IMR-90 (cell line): ENCODE measurements at places on chromosomes 7 and 10.

DNA sequence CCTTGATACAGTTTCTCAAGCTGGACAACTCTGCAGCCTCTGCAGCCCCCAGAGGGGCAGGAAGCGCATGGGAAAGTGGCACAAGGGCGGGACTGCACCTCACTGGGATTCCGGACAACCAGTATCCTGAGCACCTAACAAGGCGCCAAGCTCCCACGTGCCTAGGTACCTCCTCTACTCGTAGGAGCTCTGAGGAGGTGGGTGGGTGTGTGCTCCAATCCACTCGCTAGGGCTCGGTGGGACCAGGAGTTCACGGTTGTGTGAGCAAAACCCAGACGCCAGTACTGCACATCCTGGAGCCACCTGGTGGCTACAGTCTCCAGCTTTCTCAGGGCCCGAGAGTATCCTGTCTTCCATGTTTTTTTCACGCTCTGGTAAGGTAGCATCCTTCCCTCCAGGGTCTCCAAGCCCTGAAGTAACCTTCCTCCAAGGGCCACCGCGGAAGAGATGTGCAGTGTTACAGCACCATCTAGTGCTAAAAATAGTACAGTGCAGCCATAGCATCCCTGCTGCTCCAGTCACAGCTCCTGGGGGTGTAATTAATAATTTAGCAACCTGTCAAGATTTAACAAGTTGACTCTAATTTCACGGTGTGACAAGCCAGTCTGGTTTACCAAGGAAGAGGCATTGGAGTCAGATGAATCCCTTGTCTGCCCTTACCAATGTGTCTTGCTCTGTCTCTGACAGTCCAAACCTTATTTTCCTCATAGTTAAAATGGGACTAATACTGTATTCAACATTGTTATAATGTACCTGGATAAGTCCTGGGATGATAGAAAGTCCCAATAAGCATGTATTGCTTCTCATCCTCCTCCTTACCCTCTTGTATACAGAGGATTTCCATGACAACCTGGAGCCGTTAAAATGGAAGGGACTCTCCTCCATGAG lies 70.4 kb downstream of the HERPUD2 start:
- DNase-seq: peak; percentile 29

DNA sequence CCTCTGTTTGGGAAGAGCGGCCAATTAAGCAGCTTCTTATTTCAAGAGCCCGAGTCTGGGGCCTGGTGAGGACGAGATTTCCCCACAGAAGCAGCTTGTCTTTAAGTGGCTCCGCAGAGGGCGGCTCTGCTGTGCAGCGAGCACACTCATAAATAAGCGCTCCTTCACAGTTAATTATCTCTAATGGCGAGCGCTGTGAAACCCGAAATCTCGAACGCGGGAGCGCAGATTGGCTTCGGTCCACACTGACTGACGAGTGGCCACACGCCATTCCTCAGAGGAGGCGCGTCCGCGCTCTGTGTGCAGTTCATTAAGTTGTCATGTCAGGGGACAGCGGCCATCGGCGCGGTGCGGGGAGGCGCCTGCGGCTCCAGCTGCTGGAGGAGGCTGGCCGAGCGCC lies 560.9 kb downstream of the DNAJB6 start:
- DNase-seq: no peak

GRCh38 chr7:86904949-86905834 lies 154.3 kb downstream of the ELAPOR2 start:
- DNase-seq: peak; percentile 10

- no peak for DNase-seq
Observed at GRCh38 chr7:20153567-20153966, 63.6 kb downstream of the MACC1 start.

GRCh38 chr7:134452419-134452838 lies 6.5 kb downstream of the AKR1B1 start:
- DNase-seq: no peak

- no peak for DNase-seq
Observed at GRCh38 chr10:132538790-132539421, 1.3 kb downstream of the INPP5A start.

GRCh38 chr7:154380771-154381170 lies 328.6 kb downstream of the DPP6 start:
- DNase-seq: no peak

- DNase-seq: peak; percentile 12
Observed at GRCh38 chr10:3676564-3676963, 108.4 kb downstream of the KLF6 start.

DNA sequence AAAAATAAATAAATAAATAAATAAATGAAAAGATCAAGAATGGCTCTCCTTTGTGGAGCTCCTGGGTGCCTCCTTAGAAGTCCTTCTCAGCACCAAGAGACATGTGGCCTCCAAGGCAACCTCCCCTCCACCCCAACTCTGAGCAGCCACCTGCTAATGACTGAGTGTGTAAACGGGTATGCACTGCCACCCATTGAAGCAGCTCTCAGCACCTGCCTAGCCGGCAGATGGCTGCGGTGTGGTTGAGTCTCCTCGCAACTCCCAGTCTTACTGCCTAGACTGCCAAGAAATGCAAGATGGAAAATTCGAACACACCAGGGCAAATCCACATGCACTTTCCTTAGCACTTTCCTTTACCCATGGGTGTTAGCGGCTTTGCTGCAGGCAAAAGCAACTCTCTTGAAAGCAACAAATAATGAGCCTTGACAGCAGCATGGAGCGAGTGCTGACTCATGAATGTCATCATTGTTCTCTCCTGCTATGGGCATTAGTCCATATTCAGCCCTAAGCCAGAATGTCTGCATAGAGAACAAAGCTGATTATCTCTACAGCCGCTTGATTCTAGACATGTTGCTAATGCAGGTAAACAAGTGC lies 913.9 kb upstream of the AUTS2 start:
- DNase-seq: peak; percentile 17

GRCh38 chr10:45408421-45409319 lies 34.7 kb downstream of the ALOX5 start:
- DNase-seq: no peak

DNA sequence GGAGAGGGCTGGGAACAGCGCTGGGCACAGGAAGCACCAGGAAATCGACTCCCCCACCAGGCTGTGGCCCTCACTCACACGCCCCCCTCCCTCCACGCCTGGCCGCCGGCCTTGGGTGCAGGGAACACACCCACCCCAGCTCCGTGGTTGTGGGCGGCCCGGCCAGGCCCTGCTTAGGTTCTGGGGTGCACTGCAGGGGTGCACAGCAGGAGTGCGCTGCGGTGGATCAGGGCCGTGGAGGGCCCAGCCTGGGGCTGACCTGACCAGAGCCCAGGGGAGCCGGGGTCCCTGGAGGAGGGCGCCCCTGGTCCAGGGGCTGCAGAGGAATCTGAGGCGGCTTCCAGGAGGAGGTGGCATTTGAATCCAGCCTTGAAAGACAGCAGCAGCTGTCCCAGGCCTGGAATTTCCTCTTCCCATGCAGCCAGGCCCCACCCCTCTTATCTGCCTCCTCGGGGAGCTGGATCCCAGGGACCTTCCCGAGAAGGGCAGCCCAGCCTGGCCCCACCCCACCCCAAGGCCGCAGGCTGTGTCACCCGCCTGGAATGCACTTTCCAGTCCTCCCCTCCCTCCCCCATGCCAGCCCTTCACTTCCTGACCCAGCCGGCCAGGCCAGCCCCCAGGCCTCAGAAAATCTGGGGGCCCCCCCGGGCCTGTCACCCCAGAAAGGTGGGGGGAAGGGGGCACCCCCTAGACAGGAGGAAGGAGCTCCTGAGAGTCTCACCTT lies 18.4 kb upstream of the PDGFA start:
- peak; percentile 89 for DNase-seq

DNA sequence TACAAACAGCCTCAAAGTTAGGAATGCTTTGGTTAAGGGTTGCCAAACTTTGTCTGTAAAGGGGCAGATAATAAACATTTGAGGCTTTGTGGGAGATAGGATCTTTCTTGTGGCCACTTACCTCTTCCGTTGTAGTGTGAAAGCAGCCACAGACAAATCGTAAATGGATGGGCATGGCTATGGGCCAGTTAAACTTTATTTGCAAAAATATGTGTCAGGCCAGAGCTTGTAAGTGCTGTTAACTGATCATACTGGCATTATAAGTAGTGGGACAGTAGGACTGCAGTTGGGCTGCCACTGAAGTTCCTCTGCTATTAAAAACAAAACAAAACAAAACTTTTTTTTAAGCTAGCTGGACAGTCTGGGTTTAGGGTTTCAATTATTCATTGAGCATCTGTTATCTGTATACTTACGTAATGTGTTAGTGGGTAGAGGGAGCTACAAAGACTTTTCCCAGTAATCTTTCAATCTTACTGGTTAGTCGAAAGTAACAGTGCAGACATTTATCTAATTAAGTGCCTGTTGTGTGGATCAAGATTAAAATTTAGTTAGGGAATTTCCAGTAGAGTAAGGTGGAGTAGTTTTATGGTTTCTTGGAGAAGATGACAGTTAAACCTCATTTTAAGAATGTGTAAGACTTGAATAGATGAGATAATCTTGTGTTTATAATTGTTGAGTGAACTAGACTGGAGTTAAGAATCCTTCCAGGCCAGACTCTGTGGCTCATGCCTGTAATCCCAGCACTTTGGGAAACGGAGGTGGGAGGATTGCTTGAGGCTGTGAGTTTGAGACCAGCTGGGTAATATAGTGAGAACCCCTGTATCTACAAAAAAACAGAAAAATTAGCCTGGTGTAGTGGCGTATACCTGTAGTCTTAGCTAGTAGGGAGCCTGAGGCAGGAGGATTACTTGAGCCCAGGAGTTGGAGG lies 100.1 kb downstream of the BTRC start:
- peak; percentile 52 for DNase-seq

GRCh38 chr10:31318382-31318853 lies 598 bp upstream of the ZEB1 start:
- peak; percentile 80 for DNase-seq

GRCh38 chr7:130114374-130114773 lies 44.0 kb downstream of the KLHDC10 start:
- no peak for DNase-seq
